ENCODE measurements at places on chromosomes 13 and 19.

GRCh38 chr13:98506322-98506721 is 70.6 kb downstream of the STK24 start:
- no peak for DNase-seq

DNA sequence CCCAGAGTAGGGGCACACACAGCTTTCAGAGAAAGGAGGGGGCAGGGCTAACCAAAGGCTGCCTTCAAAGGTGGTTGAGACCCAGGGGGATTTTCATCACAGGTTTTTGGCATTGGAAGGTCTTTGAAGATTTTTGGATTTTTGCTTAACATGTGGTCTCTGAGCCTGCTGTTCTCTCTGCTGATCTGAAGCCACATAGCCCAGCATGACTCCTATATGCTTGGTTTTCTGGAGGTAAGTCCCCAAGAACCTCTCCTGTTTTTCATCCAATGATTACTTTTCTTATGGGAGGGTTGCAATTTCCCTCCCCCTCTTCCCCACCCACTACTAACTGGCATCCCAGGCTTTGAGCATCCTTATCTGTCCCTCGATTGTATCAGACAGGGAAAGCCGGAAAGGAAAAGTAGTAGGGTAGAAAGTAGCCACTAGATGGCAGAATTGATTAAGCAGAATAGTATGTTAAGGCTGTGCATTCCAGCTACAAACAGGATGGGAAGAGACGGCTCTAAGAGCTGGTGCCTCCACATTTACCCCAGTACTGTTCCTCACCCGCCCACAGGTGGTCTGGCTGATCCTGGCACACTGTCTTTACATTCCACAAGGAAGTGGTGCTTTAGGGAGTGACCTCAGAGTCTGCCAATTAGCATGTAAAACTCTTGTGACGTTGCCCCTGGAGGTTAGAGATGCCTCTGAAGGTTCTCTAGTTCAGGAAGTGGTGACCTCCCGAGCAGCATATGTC is 218.9 kb upstream of the EDNRB start:
- no peak for DNase-seq

DNA sequence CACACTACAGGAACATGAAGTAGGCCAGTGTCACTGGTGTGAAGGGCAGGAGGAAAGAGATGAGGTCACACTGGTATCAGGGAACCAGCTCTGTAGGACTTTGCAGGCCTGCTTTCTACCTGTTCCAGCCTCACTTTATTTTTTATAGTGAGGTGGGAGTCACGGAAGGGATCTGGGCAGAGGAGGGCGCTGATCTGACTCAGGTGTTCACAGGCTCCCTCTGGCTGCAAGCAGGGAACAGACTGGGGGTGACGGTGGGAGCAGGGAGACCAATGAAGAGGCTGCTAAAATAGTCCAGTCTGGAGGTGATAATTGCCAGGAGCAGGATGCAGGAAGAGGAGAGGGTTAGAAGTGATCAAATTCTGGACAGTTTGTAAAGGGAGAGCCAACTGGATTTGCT is 2.8 kb downstream of the THAP8 start:
- DNase-seq = no peak

DNA sequence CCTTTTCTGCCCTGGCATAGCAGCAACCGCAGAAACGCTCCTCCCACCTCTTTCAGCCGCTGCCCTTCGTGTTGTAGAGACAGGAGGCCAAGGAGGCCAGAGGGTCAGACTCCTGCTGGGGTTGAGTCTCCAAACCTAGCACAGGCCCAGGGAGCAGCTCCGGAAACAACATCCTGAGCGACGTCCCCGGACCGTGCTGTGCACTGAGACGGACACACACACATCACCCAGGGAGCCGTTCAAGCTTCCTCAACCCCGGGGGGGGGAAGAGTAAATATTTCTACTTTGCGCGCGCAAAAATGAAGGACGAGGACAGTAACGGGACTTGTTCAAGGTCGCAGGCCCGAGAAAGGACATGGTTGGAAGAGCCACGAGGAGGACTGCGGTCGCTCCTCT is 657 bp downstream of the ZNF550 start:
- DNase-seq = no peak

DNA sequence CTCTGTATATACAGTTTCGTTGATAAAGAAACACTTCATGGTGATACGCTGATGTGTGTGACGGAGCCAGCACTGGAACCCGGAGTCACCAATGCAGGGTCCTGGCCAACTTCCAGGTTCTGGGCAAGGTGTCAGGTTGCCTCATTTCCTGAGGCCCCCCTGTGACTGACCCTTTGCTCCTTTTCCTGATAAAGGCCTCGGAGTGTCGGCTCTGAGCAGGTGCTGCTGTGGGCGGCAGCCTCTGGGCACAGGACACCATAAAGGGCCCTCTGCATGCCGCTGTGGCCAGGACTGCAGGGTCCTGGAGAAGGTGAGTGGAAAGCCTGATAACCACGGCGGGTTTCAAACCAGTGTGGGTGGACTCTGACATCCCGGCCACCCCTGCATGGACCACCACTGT is 17.3 kb upstream of the MYDGF start:
- DNase-seq = no peak

DNA sequence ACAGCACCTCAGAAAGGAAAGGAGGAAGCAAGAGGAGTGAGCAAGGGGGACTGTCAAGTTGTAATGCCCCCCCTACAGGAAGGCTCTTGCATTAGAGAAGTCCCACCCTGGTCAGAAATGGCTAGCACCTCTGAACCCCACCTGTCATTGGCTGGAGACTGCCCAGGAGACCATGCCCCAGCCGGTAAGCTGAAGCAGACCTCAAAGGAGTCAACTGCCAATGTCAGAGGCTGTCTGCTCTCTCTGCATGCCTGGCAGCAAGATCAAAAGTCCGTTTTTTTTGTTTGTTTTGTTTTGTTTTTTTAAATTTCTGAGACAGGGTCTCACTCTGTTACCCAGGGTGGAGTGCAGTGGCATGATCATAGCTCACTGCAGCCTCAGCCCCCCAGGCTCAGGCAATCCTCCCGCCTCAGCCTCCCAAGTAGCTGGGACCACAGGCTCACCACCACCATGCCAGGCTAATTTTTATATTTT is 8.1 kb upstream of the BCL3 start:
- DNase-seq = no peak

- DNase-seq = no peak
These were observed 6.5 kb upstream of the SSBP4 start for GRCh38 chr19:18412610-18413239.

- DNase-seq = no peak
These were observed 1.0 kb downstream of the MBOAT7 start for GRCh38 chr19:54188215-54188871.

DNA sequence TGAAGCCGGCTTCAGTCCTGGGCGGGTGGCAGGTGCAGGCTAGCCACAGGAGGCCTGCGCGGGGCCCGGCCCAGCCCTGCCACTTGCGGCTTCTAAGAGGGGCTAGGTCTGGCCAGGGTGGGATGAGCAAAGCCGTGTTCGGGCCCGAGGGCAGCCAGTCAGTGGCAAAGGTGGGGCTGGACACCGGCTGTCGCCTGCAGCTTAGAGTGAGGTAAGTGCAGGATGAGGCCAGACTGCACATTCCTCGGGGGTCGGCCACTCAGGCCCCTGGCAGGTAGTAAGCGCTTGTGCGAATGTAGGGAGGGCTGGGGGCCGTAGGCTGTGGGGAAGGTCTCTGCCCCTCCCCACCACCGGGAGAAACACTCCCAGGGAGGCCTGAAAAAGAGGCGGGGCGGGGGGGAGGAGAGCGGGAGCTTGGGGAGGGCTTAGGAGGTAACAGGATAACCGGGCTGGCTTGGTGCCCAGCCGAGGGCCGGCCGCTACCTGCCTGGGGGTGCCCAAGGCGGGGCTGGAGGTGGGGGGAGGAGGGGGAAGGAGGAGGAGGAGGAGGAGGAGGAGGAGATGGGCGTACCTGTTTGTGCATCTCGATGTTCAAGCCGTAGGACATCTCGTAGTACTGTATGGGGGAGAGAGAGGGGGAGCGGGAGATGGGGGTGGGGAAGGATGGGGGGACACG is 6.4 kb downstream of the TLE5 start:
- no peak for DNase-seq

- no peak for DNase-seq
These were observed 44.8 kb upstream of the UBAC2 start for GRCh38 chr13:99155821-99156220.

GRCh38 chr19:43735957-43736356 is 18.8 kb downstream of the SMG9 start:
- DNase-seq = no peak

- DNase-seq = no peak
These were observed 266.1 kb downstream of the SPRY2 start for GRCh38 chr13:80074811-80075210.

DNA sequence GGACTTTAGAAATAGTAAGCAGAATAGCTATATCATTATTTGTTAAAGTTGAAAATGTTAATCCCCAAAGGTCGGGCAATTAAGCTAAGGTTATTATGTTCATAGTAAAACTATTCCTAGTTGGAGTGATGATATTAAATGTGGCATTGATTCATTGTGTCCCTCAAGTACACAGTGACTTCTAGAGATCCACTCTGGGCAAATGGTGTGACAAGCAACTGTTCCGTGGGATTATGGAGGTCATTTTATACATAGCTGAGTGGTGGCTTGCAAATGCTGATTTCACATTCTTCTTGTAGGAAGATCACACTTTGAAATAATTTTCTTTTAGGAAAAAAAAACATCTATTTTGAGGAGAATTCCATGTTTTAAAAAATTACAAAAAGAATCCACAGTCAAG is 317.8 kb downstream of the ATP8A2 start:
- DNase-seq = no peak

- DNase-seq = peak; percentile 42
These were observed 335 bp upstream of the SOX1 start for GRCh38 chr13:112066624-112067004.

GRCh38 chr13:29496241-29496712 is 99.2 kb downstream of the SLC7A1 start:
- no peak for DNase-seq

DNA sequence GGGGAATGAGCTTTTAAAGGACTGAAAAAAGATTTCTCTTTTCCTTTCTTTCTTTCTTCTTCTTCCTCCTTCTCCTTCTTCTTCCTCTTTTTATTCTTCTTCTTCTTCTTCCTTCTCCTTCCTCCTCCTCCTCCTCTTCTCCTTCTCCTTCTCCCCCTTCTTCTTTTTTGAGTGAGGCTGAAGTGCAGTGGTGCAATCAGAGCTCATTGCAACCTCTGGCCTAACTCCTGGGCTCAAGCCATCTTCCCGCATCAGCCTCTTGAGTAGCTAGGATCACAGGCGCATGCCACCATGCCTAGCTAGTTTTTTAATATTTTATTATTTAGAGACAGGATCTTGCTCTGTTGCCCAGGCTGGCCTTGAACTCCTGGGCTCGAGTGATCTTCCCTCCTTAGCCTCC is 120.9 kb upstream of the KL start:
- DNase-seq = no peak

- DNase-seq = no peak
These were observed 368.8 kb downstream of the TDRD3 start for GRCh38 chr13:60765700-60766411.
